ENCODE measurements at places on chromosomes 5 and 9.

GRCh38 chr5:149486726-149487635 lies 64.3 kb downstream of the CSNK1A1 start:
- DNase-seq: no peak

DNA sequence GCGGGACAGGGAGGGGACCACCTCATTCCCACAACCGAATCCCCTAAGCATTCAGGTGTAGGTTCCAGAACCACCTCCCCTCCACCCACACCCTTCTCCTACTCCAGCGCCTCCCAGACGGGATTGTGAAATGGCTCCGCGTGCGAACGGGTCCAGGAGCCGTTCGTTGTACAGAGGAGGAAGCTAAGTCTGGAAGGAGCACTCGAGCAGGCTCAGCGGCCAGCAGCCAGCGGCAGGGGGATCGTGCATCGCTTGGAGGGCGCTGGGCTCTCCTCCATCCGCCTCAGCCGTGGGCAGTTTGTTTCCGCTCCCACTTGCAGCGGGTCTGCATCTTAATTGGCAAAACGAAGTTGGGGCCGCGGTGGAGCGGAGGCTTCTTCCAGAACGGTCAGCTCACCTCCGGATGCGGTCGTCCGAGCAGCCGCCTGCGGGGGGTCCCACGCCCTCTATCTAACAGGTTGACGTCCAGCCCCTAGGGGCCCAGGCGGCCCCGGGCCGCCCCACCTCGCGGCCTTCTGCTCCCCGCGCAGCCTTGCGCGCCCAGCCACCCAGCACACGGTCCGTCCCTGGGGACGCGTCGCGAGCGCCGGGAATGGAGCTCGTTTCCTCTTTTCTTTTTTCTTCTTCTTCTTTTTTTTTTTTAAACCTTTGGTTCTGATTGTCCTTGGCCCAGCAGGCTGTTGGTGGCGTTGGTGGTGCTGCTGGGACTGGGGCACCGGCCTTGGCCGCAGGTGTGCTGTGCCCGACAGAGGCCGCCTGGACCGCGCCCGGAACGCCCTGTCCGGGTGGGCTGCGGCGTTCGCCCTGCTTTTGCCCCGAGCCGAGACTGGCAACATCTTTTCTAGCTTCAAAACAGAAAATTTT lies 3.9 kb upstream of the BARX1 start:
- DNase-seq: no peak

- no peak for DNase-seq
These were observed 27.5 kb upstream of the NCS1 start for GRCh38 chr9:130144703-130145102.

DNA sequence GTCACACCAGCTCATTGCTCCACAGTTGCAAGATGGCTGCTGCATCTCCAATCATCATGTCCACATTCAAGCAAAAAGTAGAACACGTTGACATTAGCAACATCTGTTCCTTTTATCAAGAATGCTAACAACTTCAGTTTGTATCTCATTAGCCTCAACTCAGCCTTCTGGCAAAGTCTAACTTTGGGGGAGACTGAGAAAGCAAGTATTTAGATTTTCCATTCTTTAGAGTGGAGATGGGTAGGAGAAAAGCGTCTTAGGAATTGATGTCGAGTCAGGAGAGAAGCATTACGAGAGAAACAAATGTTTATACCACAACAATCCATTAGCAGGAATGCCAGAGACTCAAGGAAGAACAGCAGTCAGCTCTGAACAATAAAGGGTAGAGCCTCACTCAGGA lies 446.3 kb downstream of the ENC1 start:
- DNase-seq: no peak

DNA sequence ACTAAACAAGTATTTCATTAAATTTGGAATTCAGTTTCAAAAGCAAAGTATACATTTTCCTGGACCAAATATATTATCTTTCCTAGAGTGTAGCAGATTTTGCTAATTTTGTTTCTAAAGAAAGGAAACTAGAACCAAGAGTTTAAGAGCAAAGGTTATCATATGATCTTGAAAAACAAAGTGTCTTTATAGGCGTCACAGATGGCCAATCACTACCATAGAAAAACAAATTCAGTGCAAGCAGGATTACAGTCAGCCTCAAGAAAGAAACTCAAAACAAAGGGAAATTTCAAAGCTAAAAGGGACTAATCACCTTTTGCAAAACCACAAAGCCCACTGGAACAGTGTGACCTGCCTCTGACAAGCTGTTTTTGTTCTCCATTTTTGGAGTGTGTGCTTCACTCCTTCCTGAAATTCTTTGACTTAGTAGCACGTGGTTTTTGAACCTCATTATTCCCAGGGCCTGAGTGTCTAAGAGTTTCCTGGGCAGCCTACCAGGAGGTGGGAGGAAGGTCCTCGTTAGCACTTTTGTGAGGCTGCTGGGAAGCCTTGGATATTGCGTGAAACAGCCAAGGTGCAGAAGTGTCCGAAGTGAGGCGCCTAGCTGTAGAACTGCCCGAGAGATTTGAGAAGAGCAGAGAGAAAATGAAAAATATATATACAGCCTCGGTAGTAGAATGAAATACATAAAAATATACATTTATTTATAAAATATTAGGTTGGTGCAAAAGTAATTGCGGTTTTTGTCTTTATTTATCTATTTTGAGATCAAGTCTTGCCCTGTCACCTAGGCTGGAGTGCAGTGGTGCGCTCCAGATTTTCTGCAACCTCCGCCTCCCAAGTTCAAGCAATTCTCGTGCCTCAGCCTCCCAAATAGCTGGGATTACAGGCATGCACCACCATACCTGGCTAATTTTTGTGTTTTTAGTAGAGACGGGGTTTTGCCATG lies 246.1 kb downstream of the MARCHF11 start:
- no peak for DNase-seq

DNA sequence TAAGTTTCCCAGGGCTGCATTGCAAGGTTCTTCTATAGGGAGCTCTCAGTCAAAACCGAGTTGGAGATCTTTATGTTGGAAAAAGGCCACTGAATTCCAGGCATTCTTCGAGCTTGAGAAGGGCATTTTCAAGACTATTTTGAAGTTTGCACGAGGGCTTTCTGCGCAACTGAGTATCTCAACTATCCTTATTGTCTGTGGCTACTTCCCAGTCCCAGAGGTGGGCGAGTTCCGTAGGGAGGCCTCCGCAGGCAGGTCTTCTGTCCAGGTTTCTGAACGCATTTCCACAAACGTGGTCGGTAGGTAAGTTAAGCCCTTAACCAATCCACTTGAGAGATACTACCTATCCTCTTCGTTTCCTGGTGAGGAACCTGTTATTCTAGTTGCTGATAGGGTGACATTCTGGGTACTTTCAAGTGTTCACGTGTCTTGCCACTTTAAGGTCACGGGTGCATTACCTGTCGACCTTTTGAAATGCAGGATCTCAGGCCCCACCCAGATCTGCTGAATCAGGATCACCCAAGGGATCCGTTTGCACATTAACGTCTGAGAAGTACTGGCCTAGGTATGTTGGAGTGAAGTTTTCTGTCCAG lies 51.4 kb upstream of the TJP2 start:
- peak; percentile 11 for DNase-seq

- peak; percentile 28 for DNase-seq
These were observed 55.1 kb upstream of the TEX48 start for GRCh38 chr9:114737118-114737517.

DNA sequence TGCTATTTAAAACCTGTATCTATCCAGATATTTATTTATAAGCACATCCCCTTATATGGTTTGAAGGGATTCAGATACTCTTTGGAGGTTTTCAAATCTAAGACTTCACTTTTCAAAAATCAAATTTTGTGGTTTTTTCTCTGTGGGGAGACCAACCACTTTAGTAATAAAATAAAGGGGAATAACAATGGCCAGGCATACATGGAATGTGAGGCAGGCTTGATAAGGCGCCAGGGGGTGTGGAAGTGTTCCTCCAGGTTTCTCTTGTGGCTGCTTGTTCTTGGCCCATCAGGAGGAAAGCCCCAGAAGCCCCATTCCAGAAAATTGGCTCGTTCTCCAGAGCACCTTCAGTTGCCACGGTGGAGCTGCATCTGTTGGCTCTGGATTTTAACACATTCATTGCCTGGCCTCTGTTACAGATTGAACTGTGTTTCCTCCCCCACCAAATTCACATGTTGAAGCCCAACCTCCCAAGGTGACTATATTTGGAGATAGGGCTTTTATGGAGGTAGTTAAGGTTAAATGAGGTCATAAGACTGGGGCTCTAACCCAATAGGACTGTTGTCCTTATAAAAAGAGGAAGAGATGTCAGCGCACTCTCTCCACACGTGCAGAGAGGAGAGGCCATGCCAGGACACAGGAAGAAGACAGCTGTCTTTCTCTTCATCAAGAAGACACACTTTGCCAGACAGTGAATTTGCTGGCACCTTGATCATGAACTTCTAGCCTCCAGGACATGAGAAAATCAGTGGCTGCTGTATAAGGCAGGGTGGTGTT lies 195.9 kb downstream of the TMEM38B start:
- DNase-seq: no peak

GRCh38 chr5:6447384-6448140 lies 1.1 kb upstream of the UBE2QL1 start:
- no peak for DNase-seq

- DNase-seq: no peak
These were observed 69.9 kb upstream of the CDK20 start for GRCh38 chr9:88044200-88044599.

GRCh38 chr9:117029341-117029740 lies 342.2 kb downstream of the TRIM32 start:
- DNase-seq: no peak

GRCh38 chr9:95834281-95834907 lies 41.1 kb upstream of the ERCC6L2 start:
- no peak for DNase-seq

DNA sequence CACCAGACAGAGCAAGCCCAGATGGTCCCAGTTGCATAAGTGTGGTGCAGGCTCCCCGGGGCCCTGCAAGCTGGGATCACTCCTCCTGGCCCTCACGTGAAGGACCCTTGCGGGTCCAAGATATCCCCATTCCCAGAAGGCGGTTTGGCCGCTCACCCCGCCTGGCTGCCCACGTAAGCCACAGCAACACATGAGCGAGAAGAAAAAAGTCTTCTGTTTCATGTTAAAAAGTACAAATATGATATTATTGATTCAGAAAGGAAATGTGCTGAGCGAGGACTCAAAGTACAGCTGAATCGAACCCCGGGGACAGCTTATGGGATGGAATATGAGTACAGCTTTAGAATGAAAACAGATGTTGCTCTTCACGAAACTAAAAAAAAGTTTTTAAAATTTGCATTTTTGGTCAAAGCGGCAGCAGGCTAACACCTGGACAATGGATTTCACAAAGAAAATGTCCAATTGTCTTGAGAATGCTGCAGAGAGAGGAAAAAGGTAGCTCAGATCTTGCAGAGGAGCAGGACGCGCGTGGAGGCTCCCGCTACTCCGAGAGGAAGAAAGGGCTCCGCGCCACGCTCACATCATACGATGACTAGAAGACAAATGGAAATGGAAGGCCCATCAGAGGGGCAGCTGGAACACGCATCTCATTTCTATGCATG lies 427.6 kb downstream of the IRX1 start:
- DNase-seq: no peak

- DNase-seq: no peak
These were observed 26.2 kb downstream of the TPPP start for GRCh38 chr5:666816-667498.

DNA sequence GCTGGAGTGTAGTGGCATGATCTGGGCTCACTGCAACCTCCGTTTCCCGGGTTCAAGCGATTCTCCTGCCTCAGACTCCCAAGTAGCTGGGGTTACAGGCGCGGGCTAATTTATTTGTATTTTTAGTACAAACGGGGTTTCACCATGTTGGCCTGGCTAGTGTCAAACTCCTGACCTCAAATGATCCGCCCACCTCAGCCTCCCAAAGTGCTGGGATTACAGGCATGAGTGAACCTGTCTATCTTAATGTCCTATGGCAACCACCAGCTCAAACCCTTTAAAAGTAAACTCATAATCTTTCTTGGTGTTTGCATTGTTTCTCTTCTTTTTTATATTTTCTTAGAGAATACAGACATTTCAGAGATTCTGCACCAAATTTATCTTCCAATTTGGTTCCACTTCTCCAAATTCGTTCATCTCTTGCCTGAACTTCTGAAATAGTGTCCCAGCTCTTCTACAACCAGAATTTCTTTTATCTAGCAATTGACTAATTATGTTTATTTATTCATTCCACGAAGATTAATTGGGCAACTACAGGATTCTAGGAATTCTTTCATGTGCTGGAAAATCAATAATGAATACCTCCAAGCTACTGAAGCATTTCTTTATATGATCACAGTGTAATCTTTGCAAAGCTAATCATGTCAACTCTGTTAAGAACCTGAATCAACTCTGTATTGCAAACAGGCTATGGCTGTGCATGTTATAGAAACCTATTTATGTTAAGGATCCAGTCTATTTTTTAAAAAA lies 60.0 kb upstream of the TYRP1 start:
- no peak for DNase-seq

DNA sequence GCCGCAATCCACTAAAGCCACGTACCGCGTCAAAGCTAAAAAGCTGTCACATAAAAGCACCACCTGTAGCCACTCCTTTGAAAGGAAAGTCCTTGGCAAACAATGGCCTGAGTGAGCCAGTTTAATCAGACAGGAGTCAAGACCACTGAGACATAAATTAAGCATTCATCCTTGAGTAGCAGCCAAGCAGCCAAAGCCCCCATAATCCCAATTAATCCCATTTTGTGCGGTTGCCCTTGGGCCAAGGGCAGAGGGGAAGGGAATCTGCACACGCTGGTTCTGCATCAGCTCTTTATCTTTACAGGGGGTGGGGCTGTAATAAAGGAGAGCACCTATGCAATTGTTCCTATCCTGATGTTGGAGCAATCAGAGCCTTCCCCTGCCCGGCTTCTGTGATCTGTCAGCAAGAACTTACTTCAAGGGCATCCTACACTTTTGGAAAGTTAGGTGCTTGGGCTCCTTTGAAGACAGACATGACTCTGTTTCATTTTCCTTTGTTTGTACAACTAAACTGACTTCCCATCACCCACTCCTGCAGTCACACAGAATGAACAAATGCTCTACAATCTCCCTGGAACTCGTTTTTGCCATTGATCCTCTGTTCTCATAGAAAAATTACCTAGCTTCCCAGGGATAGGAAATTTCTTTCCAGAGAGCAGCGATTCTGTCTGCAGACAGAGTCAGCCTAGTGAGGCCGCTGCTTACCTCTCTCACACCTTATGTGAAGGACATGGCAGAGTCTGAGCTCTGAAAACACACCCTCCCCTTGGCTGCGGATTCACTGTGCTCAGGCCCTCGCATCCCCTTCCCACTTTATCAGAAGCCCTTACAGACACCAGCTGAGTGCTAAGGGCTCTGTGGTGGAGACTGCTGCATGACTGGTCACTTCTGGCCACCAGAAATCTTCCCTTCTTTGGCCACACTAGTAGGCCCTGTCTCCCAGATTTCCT lies 116.2 kb upstream of the TBCA start:
- DNase-seq: no peak

DNA sequence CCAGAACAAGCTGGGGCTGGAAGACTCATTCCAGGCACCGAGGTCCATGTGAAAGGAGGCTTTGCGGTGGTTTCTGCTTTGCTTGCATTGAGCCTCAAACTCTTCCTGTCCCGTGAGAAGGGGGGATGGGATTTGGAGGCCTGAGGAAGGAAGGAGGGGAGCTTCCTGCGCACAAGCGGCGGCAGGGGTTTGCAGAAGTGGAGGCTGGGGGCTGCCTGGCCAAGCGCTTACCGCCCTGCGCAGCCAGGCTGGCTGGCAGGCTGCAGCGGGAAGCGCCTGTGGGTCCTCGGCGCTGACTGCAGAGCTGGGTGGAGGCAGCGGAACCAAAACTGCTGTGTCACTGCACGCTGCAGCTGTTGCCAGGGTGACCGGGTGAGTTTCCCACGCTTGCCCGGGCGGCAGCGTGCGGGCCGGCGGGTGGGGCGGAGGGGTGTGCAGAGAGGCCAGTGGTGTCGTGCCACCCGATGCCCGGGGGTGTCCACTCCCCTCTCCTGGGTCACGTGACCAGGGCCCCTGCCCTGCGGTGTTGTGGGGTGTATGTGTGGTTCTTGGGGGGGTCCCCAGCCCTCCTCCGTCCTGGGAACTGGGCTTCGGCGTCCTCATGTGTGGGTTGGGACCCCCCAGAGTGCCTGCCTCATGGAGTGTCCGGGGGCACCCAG lies 81.0 kb downstream of the RXRA start:
- peak; percentile 83 for DNase-seq
